Astrocyte (in vitro differentiated cells and primary cell): ENCODE measurements at places on chromosomes 1 and 21. TPM values are rescaled to one million over a fixed set of nuclear protein-coding genes. Genes with fewer than 3 reads are reported as not detected.

RBP7 gene
- 1.0 TPM in 1 of 2 replicates, not detected in the other for total RNA-seq

- peaks cover 12% of the 10 kb centered on the region for H3K36me3 ChIP-seq
- H3K4me3 ChIP-seq, result no peak overlapping the region
- H3K27me3 ChIP-seq, result no peaks in the 10 kb centered on the region
- no peak for DNase-seq
Measured at GRCh38 chr1:94888201-94888600, 38.7 kb downstream of the CNN3 start.

DNA sequence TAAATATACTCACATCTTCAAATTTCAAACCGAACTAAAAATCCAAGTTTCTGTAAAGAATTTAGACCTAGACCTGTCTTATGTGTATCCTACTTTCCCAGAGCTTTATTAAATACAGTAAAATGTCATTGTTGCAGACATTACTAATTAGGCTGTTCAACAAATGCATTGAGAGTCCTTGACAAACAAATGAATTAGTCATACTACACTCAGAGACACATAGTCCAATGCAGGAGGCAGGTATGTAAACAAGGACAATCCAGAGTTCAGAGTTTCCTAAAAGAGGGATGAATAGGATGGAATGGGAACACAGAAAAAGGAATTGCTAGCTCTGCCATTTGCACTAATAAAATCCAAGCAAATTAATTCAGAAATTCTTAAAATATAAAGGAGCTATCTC lies 1.6 kb upstream of the EGLN1 start:
- no peaks in the 10 kb centered on the region for H3K27me3 ChIP-seq
- no peak overlapping the region for H3K4me3 ChIP-seq
- H3K36me3 ChIP-seq, result no peaks in the 10 kb centered on the region
- H3K4me1 ChIP-seq, result peaks cover 10% of the 10 kb centered on the region
- no peak overlapping the region for H3K27ac ChIP-seq
- no peak for DNase-seq

GRCh38 chr1:226784081-226785049 lies 45.3 kb upstream of the ITPKB start:
- H3K36me3 ChIP-seq, result no peaks in the 10 kb centered on the region
- peaks cover 4% of the 10 kb centered on the region for H3K27me3 ChIP-seq
- peaks cover 8% of the 10 kb centered on the region for H3K4me1 ChIP-seq
- H3K4me3 ChIP-seq, result no peak overlapping the region
- peak; percentile 14 for DNase-seq
- H3K27ac ChIP-seq, result peak overlapping the region; percentile 17

- H3K27me3 ChIP-seq, result no peaks in the 10 kb centered on the region
- no peak overlapping the region for H3K4me3 ChIP-seq
- DNase-seq, result peak; percentile 100
- peaks cover 45% of the 10 kb centered on the region for H3K4me1 ChIP-seq
- peak overlapping the region; percentile 86 for H3K27ac ChIP-seq
- H3K36me3 ChIP-seq, result no peaks in the 10 kb centered on the region
Measured at GRCh38 chr21:38289705-38290485, 33.1 kb downstream of the KCNJ15 start.

DNA sequence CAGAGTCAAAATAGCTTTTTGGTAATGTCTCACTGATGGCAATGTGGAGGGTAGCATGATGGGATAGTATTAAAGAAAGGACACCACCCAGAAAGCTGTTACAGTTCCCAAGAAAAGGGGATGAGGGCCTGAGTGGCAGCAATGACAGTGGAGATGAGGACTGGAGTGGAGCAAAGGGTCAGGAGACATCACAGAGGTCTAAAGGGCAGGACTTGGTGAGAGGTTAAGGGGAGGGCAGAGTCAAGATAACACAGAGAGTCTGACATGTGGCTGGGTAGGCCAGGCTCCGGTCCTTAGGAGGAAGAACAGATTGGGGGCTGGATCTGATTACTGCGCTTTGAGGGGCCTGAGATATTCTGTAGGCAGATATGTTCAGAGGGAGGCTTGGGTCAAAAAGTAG lies 19.3 kb downstream of the ELF3 start:
- DNase-seq, result no peak
- H3K27me3 ChIP-seq, result no peaks in the 10 kb centered on the region
- H3K4me3 ChIP-seq, result no peak overlapping the region
- H3K4me1 ChIP-seq, result peaks cover 13% of the 10 kb centered on the region
